Uterus (tissue), 4 donors: ENCODE measurements at places on chromosomes 2 and 18. TPM values are rescaled to one million over a fixed set of nuclear protein-coding genes. Genes with fewer than 3 reads are reported as not detected.

Gene ATP8B1
- total RNA-seq: 22.6 TPM

Gene MRO
- total RNA-seq: 0.28 TPM

Gene POTEC
- total RNA-seq: not detected

Gene RAPH1
- total RNA-seq: 49.5 TPM

Gene CD207
- total RNA-seq: 0.26 TPM

Gene SERPINB3
- not detected for total RNA-seq

Gene ELOA2
- not detected for total RNA-seq

Gene PLGLB1
- 7.5 TPM for total RNA-seq

Gene CAPN14
- 0.14 TPM for total RNA-seq

Gene STPG4
- total RNA-seq: not detected

Gene PASK
- 7.4 TPM for total RNA-seq

Gene RASGRP3
- total RNA-seq: 5.1 TPM

Gene LMAN2L
- total RNA-seq: 13.8 TPM

Gene GREB1L
- total RNA-seq: 15.3 TPM

Gene DPP4
- total RNA-seq: 5.1 TPM

Gene HOXD12
- total RNA-seq: 0.76 TPM

Gene ABCB11
- total RNA-seq: not detected

Gene CYTIP
- total RNA-seq: not detected

Gene CRYGD
- total RNA-seq: not detected

Gene RGPD6
- total RNA-seq: 142 TPM
